Cardiac fibroblast (primary cell): ENCODE measurements at places on chromosomes 11 and 22.
A peak's percentile ranks its signal among the peaks of the same experiment; 100 is the strongest.

GRCh38 chr11:132914600-132914999 is 617.7 kb downstream of the OPCML start:
- DNase-seq, result no peak

DNA sequence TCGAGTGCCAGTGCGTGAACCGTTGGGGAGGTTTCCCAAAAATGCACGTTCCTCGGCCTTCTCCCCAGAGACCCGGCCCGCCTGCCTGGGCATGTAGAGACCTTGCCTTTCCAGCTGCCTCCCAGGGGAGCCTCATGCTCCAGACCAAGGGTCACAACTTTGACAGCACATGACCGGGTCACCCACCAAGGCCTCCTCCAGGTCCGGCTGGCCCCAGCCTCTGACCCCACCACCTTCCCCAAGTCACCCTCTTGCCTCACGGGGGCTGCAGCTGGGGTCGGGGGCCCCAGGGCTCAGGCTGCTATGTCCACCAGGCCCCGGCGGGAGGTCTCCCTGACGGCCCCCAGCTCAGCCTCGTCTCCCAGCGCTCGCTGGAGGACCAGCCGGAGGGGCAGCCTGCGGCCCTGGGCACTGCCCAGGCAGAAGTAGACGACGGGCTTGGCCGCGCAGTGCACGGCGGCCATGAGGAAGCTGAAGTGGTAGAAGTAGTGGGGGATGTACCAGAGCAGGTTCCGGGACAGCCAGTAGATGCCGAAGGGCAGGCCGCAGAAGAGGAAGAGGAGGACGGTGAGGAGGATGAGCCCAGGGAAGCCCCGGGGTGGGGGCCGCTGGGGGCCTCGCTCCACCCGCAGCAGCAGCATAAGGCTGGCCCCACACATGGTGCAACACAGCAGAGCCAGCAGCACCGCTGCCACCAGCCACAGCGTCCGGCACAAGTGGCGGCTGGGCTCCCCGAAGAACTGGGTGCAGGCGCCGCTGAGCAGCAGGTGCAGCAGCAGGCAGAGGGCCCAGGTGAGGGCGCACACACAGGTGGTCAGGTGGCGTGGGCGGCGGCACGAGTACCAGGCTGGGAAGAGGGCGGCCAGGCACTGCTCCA is 4.4 kb downstream of the MRGPRE start:
- DNase-seq, result no peak

GRCh38 chr22:28768701-28769393 is 3.6 kb upstream of the CCDC117 start:
- DNase-seq, result no peak

GRCh38 chr11:62612366-62613290 is at the start of the genes EML3 and ROM1:
Gene EML3 (minus strand): TSS chr11:62612775. CDS start chr11:62612457, 318 bp downstream.
Gene ROM1 (plus strand): TSS chr11:62613257. CDS start chr11:62613282, 25 bp downstream.
- peak; percentile 98 for DNase-seq

- DNase-seq, result peak; percentile 66
Measured at GRCh38 chr22:17922925-17923903, 101.1 kb downstream of the MICAL3 start.

- DNase-seq, result no peak
Measured at GRCh38 chr11:44673688-44674087, 53.1 kb upstream of the TSPAN18 start.
